ENCODE measurements at places on chromosomes 2 and 18.

- no peak for DNase-seq
Observed at GRCh38 chr18:363301-364085, 95.6 kb upstream of the THOC1 start.

DNA sequence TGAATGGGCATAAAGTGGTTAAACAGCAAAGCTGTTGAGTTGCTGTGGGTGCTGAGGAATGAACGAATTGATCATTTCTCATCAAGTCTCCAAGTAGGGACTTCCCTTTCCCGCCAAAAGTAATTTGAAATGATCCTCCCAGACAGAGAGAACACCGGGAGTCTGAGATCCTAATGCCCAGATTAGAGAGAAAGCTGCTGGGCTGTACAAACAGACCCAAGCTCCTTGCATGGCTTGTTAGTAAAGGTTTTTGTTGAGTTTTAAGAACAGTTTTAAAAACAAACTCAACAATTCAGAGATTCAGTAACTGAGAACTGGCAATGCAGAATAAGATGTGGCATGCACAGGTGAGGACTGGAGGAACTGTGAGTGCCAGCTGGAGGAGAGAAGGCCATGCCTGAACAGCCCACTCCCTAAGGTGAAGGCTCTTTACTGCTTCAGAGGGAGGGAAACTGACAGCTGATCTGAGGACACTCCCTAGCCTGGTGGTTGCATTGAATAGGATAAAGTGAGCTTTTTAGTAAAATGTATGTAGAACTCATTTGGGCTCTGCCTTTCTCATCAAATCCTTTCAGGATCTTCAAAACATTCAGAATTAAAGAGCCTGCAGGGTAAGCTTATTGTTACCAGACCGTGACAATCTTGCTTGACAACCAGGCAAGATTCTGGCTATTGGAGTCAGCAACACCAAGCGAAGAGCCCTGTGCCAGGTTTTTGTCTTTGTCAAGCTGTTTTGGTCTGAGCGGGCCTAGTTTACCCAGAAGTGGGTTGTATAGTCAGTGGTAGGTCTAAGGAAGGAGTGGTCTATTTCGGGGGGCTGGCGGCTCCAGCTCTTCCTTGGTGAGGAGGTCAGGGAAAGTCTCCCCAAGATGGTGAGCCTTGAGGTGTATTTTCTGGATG, 63.2 kb upstream of the IGFBP5 start:
- DNase-seq, result no peak

- DNase-seq, result no peak
Observed at GRCh38 chr2:5978131-5978751, 286.1 kb downstream of the SOX11 start.

DNA sequence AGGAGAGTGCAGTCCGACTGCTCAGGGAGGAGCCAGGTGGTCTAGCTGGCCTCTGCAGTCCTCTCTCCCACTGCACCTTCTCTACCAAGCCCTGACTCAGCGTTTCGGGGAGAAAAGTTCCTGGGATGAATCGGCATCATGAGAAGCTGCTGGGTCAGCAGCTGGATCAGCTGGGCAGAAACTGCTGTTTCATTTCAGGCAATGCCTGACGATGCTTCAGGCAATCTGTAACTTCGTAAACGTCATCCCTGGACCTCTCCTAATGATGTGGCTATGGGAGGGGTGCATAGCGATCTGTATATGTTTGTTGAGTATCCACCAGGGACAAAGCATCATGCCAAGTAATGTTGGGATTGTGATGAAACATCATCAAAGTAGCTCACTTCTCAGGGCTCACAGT, 20.7 kb downstream of the LIPG start:
- DNase-seq, result no peak

DNA sequence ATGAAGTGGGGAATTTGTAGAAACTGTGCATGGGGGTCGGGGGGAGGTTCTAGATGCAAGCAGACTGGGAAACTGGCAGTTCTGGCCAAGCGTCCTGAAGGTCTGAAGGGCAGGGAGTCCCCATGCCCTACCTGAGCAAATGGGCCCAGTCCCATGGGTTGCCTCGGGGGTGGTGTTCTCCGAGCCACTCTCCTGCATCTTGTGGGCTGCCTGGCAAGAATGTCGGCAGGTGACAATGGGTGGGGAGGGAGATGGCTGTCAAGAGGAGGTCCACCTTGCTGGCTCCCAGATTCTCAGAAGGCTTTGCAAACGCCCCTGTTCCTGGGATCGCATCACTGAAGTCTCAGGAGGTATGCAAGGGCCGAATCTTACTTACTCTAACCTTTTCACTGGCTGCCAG, 21.3 kb downstream of the INHBB start:
- DNase-seq, result no peak

- DNase-seq, result no peak
Observed at GRCh38 chr2:236731767-236732580, 162.3 kb downstream of the ACKR3 start.

- DNase-seq, result peak; percentile 93
Observed at GRCh38 chr18:61581578-61582201, 248.5 kb downstream of the CDH20 start.

DNA sequence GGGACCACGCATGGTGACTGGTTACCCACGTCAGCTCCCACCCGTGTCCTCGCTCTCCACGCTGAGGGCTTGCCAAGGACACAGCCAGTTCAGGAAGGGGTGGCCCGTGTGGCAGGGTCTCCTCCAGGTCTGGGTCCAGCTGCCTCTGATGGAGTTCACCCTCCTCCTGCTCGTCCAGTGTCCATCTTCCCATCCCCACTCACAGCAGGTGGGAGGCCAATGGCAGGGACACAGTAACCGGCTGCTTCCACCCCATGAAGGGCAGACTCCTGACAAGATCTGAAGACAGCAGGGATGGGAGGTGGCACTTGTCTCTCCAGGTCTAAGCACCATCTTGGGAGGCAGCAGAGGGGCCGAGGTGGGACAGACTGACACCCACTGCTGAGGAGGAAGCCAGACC, 106.4 kb downstream of the NDUFA10 start:
- no peak for DNase-seq

GRCh38 chr2:42076357-42077225, 28.8 kb downstream of the PKDCC start:
- DNase-seq, result no peak

Data from iPS-NIHi11 (cell line).